ENCODE measurements at places on chromosomes 16 and 17.

GRCh38 chr16:2500918-2501750, 12.6 kb upstream of the ATP6V0C start:
- peak; percentile 64 for DNase-seq

GRCh38 chr17:78921437-78921971, 3.7 kb downstream of the TIMP2 start:
- no peak for DNase-seq

DNA sequence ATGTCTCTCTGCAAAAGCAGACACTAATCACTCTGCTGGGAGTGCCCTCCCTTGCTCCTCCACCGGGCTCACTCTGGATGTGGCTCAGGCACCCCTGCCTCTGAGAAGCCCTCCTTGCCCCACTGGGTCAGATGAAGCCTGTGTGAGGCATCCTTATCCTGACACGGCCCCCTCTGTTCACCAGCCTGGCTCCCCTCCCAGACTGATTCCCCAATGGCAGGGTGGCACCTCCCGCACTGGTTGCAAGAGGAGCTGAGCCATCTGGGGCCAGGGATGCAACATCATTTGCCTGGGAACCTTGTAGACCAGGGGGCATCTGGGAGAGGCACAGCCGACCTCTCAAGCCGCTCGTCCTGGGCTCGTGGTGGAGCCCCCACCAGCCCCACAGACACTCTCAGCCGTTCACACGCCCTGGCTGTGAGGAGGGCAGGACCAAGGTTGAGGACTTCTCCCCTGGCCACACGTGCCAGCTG, 6.7 kb downstream of the SMTNL2 start:
- DNase-seq, result no peak

- DNase-seq, result no peak
Measured at GRCh38 chr16:14366974-14367707, 262.9 kb downstream of the PARN start.

GRCh38 chr16:84184775-84185174, 2.1 kb downstream of the TAF1C start:
- DNase-seq, result no peak

GRCh38 chr17:2406903-2407790, 6.3 kb upstream of the MNT start:
- DNase-seq, result no peak

DNA sequence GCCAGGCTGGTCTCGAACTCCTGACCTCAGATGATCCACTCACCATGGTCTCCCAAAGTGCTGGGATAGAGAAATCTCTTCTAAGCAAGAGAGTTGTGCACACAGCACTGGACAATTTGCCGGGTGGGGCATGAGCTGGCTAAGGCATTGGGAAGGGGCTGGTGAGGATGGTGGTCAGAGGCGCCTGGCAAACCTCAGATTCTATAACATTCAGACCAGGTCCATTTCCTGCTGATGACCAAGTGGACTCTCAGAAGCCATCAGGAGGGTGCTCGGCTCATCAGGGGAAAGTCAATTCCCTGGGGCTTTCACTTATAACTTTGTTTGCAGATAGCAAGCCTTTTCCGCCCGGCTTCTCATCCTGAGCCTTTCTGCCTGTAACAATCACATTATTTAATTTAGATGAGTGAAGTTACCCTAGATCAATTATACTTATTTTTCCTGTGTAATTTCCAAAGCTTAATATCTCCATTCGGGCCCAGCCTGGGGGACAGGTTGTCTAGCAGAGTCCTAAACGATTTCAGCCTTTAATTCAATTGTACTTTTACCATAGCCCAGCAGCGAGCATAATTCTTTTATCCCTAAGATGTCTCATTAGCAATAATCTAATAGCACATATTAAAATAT, 15.0 kb upstream of the SLC6A2 start:
- no peak for DNase-seq

GRCh38 chr17:42659079-42659931, at the start of gene TUBG2:
TSS of gene TUBG2 (plus strand) at chr17:42659284. CDS start at chr17:42659504, 220 bp downstream.
- DNase-seq, result peak; percentile 43

- no peak for DNase-seq
Measured at GRCh38 chr16:54325616-54326265, 39.2 kb upstream of the IRX3 start.

DNA sequence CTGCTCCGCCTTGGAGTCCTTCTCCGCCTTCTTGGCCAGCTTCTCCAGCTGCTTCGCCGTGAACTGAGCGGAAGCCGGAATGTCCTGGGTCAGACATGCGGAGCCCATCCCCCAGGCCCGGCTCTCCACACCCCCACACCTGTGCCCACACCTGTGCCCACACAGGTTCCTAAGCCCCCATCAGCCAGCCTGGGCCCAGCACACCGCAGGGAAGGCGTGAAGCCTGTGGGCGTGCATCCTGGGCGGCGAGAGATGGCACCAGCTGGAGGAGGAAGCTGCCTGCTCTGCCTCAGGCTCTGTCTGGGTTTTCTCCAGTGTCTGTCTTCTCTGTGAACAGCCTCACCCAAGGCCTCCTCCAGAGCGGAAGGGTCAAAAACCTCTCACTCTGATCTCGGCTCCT, 5.9 kb downstream of the CHMP1A start:
- no peak for DNase-seq

GRCh38 chr17:52024300-52024870, 134.1 kb downstream of the CA10 start:
- no peak for DNase-seq

GRCh38 chr16:12729448-12729847, 74.2 kb downstream of the CPPED1 start:
- no peak for DNase-seq

DNA sequence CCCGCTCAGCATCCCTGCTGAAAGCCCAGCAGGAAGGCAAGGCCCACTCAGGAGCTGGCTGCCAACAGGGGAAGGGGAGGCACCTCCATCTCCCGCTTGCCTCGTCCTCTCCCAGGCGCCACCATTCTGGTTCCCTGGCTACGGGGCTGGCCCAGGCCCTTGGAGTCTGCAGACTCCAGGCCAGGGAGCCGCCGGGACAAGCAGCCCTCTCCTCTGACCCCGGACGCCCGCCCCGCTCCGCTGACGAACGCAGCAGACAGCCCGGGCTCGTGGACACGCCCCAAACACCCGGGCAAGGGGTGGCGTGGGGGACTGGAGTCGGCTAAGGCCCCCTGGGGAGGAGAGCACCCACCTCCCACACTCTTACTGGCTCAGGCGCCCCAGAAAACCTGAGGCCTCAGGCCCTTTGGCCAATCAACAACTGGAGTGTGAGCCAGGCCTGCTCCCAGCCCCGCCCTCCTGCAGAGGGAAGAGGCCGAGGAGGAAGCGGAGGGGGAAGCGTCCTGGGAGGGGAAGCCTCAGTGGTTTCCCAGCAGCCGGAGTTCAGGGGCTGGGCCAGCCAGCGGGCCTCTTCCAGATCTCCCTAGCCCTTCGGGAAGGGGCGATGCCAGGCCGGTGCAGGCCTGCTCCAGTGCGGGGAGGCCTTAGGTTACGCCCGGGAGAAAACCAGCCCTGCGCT, 4.2 kb downstream of the MNT start:
- no peak for DNase-seq

GRCh38 chr17:78180508-78180907, 6.3 kb downstream of the TK1 start:
- DNase-seq, result no peak

DNA sequence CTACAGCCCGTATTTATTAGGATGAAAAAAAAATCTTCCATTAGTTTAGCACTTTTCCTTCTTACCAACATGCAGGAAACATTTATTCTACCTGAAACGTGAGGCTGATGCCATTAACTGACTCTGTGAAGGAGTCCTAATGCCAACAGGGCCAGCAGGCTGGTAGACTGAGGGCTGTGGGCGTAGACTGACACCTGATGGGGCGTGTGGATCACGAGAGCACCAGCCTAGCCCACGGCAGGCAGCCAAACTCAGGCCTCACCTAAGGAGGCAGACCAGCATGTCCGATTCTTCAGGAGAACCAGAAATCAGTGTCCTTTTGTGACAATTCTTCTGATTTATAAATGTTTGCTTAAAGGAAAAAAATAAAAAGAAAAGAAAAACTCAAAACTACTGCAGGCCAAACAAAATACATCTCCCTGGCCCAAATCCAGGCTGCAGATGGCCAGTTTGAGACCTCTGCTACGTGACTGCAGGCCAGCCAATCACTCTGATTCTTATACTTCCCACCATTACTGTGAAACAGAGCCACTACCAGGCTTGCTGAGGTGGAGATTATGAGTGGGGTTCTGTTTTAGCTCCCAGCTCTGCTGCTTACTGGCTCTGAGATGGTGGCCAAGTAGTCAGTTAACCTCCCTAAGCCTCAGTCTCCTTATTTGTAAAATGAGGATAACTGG, 66.5 kb downstream of the GNAO1 start:
- DNase-seq, result no peak

DNA sequence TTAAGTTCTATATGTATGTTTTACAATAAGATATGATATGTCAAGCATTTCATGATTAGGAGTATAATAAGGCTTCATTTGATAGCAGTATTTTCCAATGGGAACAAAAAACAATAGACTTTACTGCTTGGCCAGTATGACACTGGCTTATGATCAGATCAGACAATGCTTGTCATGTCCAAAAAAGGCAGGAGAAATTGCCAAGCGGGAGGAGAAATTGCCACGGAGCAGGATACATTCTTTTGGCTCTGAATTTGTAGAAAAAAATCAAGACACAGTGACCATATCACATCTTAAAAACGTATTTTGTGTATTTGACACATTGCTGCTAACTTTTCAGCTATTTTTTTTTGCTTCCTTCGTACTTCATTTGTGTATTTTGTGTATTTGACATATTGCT, 404.1 kb downstream of the CNTNAP4 start:
- DNase-seq, result no peak

- DNase-seq, result no peak
Measured at GRCh38 chr16:2039274-2040031, 8.2 kb downstream of the NTHL1 start.

- DNase-seq, result no peak
Measured at GRCh38 chr16:27434141-27435051, 32.4 kb downstream of the IL21R start.

DNA sequence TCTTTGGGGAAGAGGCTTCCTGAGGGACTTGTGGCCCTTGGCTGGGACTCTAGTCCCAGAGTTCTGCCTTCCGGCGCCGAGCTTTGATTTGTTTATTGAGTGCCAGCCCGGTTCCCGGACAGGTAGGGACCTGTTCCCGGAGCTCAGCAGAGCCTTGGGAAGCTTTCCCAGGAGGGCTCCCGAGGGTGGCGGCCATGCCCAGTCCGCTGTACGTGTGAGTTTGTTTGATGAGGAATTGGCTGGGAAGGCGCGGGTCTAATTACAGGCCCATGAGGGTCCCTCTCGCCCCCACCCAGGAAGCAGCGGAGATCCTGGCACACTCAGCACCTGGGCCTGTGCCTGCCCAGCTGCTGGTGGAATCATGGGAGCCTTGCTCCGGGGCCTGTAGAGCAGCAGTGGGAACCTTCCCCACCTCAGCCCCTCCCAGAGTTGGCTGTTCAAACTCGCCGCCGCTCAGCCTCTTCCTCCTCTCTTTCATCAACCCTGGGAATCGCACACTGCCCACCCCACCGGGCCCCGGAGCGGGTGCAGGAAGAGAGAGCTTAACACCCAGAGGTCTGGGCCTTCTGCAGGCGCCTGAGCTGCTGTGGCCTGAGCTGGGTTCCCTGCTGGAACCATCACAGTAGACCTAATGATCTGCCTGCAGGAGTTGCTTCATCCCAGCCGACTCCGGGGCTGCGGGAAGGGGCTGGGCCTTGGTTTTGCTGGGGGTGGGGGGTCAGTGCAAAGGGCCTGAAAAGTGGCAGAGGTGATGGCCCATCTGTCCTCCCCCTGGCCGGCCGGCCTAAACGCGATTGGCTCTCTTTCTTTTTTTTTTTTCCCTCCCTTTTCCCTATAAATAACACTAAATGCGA, 313.7 kb downstream of the SEC14L1 start:
- no peak for DNase-seq

- no peak for DNase-seq
Measured at GRCh38 chr17:48215583-48216139, 108.1 kb downstream of the SNX11 start.

- DNase-seq, result no peak
Measured at GRCh38 chr16:35102780-35103403, 1643.5 kb downstream of the TP53TG3F start.

GRCh38 chr16:85103114-85104079, 8.9 kb downstream of the CIBAR2 start:
- no peak for DNase-seq
